ENCODE measurements at places on chromosomes 3 and 15.

- no peak overlapping the region for H3K27ac ChIP-seq
- no peak overlapping the region for H3K4me3 ChIP-seq
- peaks cover 14% of the 10 kb centered on the region for H3K4me1 ChIP-seq
- DNase-seq, result no peak
- H3K36me3 ChIP-seq, result peaks cover 63% of the 10 kb centered on the region
These were observed 48.4 kb downstream of the ARHGEF3 start for GRCh38 chr3:56753206-56753820.

GRCh38 chr3:124816206-124816605, 71.0 kb downstream of the ITGB5 start:
- H3K36me3 ChIP-seq, result peaks cover 3% of the 10 kb centered on the region
- peaks cover 39% of the 10 kb centered on the region for H3K4me1 ChIP-seq
- DNase-seq, result no peak

DNA sequence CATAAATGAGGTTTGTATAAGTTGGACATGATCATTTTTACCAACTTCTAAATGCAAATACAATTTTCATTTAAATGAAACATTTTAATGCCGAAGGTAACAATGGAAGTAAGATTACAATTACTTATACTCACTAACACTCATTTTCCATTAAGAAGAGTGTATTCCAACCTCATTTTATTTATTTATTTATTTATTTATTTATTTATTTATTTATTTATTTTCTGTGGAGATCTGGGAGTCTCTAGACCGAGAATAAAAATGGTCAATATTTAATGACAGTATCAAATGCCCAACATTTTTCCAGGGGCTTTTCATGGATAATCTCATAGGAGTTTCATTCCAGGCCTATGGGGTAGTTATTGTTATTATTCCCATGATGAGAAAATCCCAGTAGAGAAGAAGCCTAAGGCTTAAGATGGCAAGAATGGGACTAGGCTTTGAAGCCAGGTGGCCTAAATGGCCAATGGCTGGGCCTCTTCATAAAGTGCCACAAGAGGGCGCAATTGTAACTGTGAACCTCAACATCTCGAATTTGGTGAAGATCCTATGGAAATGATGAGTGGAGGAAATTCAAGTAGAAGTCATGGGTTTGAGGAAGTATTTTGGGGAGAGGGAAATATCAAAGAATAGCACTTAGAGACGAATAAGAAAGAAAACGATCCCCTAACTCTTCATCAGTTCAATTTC, 21.3 kb downstream of the VGLL3 start:
- no peak overlapping the region for H3K27ac ChIP-seq
- H3K4me3 ChIP-seq, result no peak overlapping the region
- H3K36me3 ChIP-seq, result no peaks in the 10 kb centered on the region
- DNase-seq, result no peak

DNA sequence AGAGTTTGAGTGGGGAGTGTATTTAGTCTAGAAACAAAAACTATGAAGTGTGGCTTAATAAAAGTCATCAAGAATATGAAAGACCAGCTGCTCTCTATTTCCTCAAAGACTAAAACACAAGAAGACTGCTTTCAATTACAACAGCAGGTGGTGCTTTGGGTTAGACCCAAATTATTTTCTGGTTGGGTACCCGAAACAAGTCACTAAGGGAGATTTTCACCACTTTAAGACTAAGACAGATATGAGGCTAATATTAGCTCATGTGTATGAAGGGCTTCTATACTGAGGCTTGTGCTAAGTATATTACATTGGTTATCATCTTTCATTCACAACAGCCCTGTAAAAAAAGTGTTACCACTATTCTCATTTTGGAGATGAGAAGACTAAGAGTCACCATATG, 43.1 kb downstream of the COL8A1 start:
- no peak overlapping the region for H3K27ac ChIP-seq
- DNase-seq, result no peak
- H3K4me3 ChIP-seq, result no peak overlapping the region
- no peaks in the 10 kb centered on the region for H3K27me3 ChIP-seq
- H3K36me3 ChIP-seq, result no peaks in the 10 kb centered on the region

DNA sequence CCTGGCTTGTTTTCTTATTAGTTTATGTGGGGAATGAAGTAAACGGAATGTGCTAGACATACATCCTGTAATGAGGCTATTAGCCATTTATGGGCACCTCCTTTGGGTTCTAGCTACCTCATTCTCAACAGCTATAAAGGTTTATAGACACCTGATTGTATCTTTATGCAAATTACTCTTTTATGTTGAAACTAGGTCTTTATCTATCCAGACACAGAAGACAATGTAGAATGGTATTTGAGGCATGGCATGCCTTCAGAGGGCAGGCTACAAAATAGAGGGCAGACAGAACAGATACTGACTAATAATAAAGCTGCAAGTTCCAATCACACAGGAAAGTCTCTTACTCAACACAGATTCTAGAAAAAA, 27.1 kb downstream of the TBC1D2B start:
- peaks cover 99% of the 10 kb centered on the region for H3K4me1 ChIP-seq
- H3K27me3 ChIP-seq, result no peaks in the 10 kb centered on the region
- H3K4me3 ChIP-seq, result no peak overlapping the region
- no peak for DNase-seq

GRCh38 chr3:65597952-65598413, 440.7 kb downstream of the MAGI1 start:
- H3K4me1 ChIP-seq, result peaks cover 16% of the 10 kb centered on the region
- H3K27ac ChIP-seq, result no peak overlapping the region
- H3K36me3 ChIP-seq, result no peaks in the 10 kb centered on the region
- no peak for DNase-seq

GRCh38 chr15:39474657-39475056, 106.2 kb upstream of the THBS1 start:
- no peak for DNase-seq
- no peaks in the 10 kb centered on the region for H3K27me3 ChIP-seq
- no peak overlapping the region for H3K4me3 ChIP-seq

GRCh38 chr15:73991260-73991659, 835 bp downstream of the STOML1 start:
- DNase-seq, result no peak
- no peaks in the 10 kb centered on the region for H3K27me3 ChIP-seq
- peak overlapping the region; percentile 85 for H3K4me3 ChIP-seq
- peaks cover 90% of the 10 kb centered on the region for H3K4me1 ChIP-seq
- no peaks in the 10 kb centered on the region for H3K36me3 ChIP-seq

GRCh38 chr3:173938159-173938558, 540.6 kb downstream of the NLGN1 start:
- H3K27ac ChIP-seq, result no peak overlapping the region
- H3K27me3 ChIP-seq, result no peaks in the 10 kb centered on the region
- H3K4me1 ChIP-seq, result no peaks in the 10 kb centered on the region
- no peak overlapping the region for H3K4me3 ChIP-seq
- DNase-seq, result no peak
- no peaks in the 10 kb centered on the region for H3K36me3 ChIP-seq

DNA sequence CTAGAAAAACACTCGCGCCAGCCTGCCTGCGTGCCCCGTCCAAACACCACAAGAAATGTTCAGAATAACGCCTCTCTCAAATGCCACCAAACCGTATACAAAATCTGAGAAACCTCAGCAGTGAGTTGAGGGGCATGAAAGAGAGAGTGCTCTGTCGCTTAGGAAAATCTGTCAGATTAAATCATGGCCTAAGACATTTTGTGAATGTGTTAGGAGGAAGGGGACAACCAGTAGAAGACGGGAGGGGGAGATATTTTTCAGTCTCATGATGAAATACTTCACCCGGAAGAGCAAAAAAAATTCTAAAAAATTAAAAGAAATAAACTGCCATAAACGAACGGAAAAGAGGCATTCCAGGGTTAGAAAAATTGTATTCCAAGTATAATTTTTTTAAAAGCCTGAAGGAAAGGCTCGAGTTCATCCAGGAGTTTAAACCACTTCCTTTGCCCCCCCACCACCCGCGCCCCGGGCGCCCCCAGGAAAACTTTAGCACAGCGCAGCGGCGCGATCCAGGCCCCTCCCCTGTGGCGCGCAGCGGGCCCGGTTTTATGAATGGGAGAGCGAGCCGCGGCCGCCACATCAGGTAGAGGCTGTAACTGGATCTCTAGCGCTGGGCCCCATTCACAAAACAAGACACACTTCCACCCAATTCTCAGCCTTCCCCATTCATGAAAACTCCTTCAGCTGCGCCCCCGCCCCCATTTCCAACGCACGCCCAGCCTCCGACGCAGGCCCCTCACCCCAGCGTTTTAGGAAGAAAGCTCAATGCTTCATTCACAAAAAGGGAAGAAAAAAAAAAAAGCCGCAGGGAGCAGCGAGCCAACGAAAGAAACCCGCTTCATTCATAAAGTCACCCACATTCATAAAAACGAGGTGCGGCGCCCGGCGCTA, 1.4 kb downstream of the ETV5 start:
- H3K27me3 ChIP-seq, result no peaks in the 10 kb centered on the region
- peak overlapping the region; percentile 68 for H3K4me3 ChIP-seq
- DNase-seq, result peak; percentile 5
- H3K4me1 ChIP-seq, result no peaks in the 10 kb centered on the region

- peaks cover 3% of the 10 kb centered on the region for H3K4me1 ChIP-seq
- H3K36me3 ChIP-seq, result peaks cover 29% of the 10 kb centered on the region
- no peak overlapping the region for H3K27ac ChIP-seq
- H3K4me3 ChIP-seq, result no peak overlapping the region
These were observed 53.5 kb downstream of the TLE3 start for GRCh38 chr15:70044168-70044567.

- no peak overlapping the region for H3K4me3 ChIP-seq
- H3K27me3 ChIP-seq, result peaks cover 15% of the 10 kb centered on the region
- DNase-seq, result no peak
- H3K36me3 ChIP-seq, result no peaks in the 10 kb centered on the region
These were observed 1.9 kb downstream of the CRABP1 start for GRCh38 chr15:78342021-78342420.

GRCh38 chr3:169578381-169579024, 85.0 kb downstream of the MECOM start:
- H3K27ac ChIP-seq, result no peak overlapping the region
- H3K4me1 ChIP-seq, result no peaks in the 10 kb centered on the region
- DNase-seq, result no peak
- H3K4me3 ChIP-seq, result no peak overlapping the region
- H3K36me3 ChIP-seq, result no peaks in the 10 kb centered on the region
- no peaks in the 10 kb centered on the region for H3K27me3 ChIP-seq

GRCh38 chr3:178603735-178604134, 67.5 kb downstream of the KCNMB2 start:
- no peak for DNase-seq
- no peaks in the 10 kb centered on the region for H3K27me3 ChIP-seq
- H3K27ac ChIP-seq, result no peak overlapping the region
- H3K4me3 ChIP-seq, result no peak overlapping the region
- no peaks in the 10 kb centered on the region for H3K4me1 ChIP-seq

- no peak overlapping the region for H3K4me3 ChIP-seq
- H3K4me1 ChIP-seq, result peaks cover 9% of the 10 kb centered on the region
- no peak overlapping the region for H3K27ac ChIP-seq
- no peak for DNase-seq
These were observed 81.2 kb downstream of the TLE3 start for GRCh38 chr15:70016511-70016994.

DNA sequence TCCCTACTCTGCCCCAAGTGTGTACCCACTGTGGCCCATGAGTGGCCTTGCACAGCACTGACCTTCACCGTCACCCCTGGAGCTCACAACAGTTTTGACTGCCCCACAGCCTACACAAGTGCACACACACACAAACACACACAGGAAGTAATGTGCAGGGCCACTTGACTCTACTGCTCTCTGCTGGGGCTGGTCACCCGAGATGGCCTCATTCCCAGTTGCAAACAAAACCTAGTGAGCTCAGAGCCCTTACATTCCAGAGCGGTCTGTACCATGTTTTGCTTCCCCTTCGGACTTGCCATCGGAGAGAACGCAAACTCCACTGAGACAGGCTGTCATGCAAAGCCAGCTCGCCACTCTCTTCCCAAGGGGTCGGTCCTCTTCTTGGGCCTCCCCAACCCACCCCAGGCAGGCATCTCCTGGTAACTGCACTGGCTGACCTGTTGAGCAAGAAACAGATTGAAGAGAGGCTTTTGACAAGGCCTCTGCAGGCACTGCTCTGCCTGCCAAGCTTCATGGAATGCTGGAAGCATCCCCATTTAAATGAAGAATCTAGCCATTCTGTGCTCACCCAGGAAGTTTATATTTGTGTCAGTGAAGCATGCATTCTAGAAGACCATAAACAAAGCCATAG, 232.0 kb upstream of the IGF1R start:
- no peak overlapping the region for H3K4me3 ChIP-seq
- H3K36me3 ChIP-seq, result no peaks in the 10 kb centered on the region
- DNase-seq, result no peak
- peaks cover 19% of the 10 kb centered on the region for H3K27me3 ChIP-seq
- peaks cover 28% of the 10 kb centered on the region for H3K4me1 ChIP-seq

DNA sequence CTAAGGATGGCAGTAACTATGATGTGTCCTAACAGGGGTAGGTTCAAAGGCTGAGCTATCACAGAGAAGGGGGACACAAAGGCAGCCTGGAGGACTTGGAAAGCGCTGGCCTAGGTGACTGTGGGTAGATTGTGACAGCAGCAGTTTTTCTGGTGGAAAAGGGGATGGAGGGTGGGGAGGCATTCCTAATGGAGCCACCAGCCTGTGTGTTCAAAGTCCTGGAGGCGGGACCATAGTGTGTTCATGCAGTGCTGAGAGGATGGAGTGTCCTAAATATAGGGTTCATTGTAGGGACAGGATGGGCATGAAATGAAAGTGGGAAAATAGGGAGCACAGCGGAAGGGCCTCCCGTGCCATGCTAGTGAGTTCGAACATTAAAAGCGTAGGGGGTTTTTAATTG, 51.5 kb upstream of the POLR2M start:
- H3K27ac ChIP-seq, result no peak overlapping the region
- DNase-seq, result no peak
- no peaks in the 10 kb centered on the region for H3K4me1 ChIP-seq
- peaks cover 4% of the 10 kb centered on the region for H3K36me3 ChIP-seq
- no peak overlapping the region for H3K4me3 ChIP-seq

GRCh38 chr3:102332934-102333333, 101.9 kb upstream of the ZPLD1 start:
- H3K4me3 ChIP-seq, result no peak overlapping the region
- DNase-seq, result no peak
- H3K27ac ChIP-seq, result no peak overlapping the region
- H3K27me3 ChIP-seq, result no peaks in the 10 kb centered on the region

GRCh38 chr3:138440596-138440995, 6.2 kb downstream of the ESYT3 start:
- no peak overlapping the region for H3K4me3 ChIP-seq
- peaks cover 1% of the 10 kb centered on the region for H3K27me3 ChIP-seq

GRCh38 chr3:53230041-53230621, 25.7 kb downstream of the TKT start:
- no peak for DNase-seq
- peaks cover 79% of the 10 kb centered on the region for H3K36me3 ChIP-seq
- no peaks in the 10 kb centered on the region for H3K4me1 ChIP-seq
- H3K27ac ChIP-seq, result no peak overlapping the region

GRCh38 chr15:67032608-67033007, 32.8 kb upstream of the SMAD3 start:
- no peak overlapping the region for H3K4me3 ChIP-seq
- no peak overlapping the region for H3K27ac ChIP-seq
- H3K36me3 ChIP-seq, result no peaks in the 10 kb centered on the region
- H3K4me1 ChIP-seq, result peaks cover 19% of the 10 kb centered on the region
- DNase-seq, result no peak

- H3K4me1 ChIP-seq, result peaks cover 25% of the 10 kb centered on the region
- no peak overlapping the region for H3K27ac ChIP-seq
- no peaks in the 10 kb centered on the region for H3K36me3 ChIP-seq
- DNase-seq, result no peak
These were observed 175.0 kb upstream of the MCTP2 start for GRCh38 chr15:94056314-94056713.

GRCh38 chr15:99590913-99591646, 25.3 kb downstream of the MEF2A start:
- H3K27me3 ChIP-seq, result no peaks in the 10 kb centered on the region
- no peak overlapping the region for H3K4me3 ChIP-seq
- DNase-seq, result no peak
- H3K4me1 ChIP-seq, result no peaks in the 10 kb centered on the region
